ENCODE measurements at places on chromosomes 2 and 18.

GRCh38 chr2:127228102-127228501 is 8.0 kb upstream of the CYP27C1 start:
- no peak for DNase-seq

DNA sequence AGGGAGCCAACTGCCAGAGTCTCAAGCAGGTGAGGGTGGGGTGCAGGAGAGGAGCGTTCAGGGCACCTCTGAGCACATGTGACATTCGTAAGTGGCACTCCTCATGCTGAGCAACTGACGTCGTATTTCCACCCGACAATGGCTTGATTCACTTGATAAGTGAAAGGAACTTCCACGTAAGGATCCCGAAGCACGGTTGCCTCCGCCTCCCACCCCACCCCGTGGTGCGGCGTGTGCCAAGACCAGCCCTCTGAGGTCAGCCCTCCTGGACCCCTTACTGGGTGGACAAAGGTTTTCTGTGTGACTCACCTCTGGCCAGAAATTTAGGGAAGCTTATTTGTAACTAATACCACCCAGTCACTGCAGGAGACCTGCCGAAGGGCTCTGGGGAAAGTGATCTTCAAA is 59.9 kb downstream of the AGAP1 start:
- no peak for DNase-seq

GRCh38 chr2:219665926-219666325 is 38.5 kb downstream of the SLC4A3 start:
- no peak for DNase-seq

GRCh38 chr18:77222464-77222863 is 27.2 kb upstream of the GALR1 start:
- no peak for DNase-seq

- DNase-seq = no peak
Observed at GRCh38 chr2:234158812-234159211, 108.3 kb downstream of the SPP2 start.

DNA sequence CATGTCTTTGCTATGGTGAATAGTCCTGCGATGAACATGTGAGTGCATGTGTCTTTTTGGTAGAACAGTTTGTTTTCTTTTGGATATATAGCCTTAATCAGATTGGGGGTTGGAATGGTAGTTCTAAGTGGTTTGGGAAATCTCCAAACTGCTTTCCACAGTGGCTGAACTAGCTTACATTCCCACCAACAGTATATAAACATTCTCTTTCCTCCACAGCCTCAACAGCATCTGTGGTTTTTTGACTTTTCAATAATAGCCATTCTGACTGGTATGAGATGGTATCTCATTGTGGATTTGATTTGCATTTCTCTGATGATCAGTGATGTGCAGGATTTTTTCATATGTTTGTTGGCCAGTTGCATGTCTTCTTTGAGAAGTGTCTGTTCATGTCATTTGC is 112.2 kb upstream of the SESTD1 start:
- no peak for DNase-seq

GRCh38 chr18:47964053-47964452 is 33.6 kb upstream of the SMAD2 start:
- no peak for DNase-seq

DNA sequence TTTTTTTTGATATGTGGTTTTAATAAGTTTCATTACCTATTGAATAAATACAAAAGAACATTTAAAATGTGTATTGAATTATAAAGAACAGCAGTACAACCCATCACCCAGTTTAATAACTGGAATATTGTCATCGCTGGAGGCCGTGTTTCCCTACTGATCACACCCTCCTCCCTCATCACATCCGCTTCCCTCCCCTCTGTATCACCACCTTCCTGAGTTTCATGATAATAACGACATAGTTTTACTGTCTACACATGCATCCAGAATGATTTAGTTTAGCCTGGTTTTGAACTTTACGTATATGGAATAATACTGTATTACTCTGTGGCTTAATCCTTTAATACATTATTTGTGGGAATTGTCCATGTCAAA is 2.1 kb downstream of the SERPINB8 start:
- no peak for DNase-seq

- DNase-seq = no peak
Observed at GRCh38 chr2:127891811-127892210, 6.1 kb upstream of the AMMECR1L start.

GRCh38 chr2:171735991-171736710 is 48.9 kb downstream of the DYNC1I2 start:
- DNase-seq = no peak

DNA sequence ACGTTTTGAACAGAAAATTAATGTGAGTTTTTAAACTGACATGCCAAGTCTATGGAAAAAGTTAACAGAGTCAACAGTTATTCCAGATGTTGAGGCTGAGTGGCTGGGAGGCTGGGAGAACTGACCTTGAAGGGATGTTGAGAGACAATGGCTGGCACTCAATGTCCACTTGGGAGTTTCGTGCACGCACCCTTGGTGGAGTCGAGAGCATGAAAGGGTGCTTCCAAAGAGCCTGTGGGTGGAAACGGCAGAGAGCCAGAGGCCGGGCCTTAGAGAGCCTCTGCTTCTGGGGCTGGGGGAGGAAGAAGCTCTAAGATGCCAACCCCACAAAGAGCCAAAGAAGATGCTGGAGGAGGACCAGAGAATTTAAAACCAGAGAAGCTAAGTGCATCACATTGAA is 63.4 kb upstream of the L3MBTL4 start:
- DNase-seq = no peak

DNA sequence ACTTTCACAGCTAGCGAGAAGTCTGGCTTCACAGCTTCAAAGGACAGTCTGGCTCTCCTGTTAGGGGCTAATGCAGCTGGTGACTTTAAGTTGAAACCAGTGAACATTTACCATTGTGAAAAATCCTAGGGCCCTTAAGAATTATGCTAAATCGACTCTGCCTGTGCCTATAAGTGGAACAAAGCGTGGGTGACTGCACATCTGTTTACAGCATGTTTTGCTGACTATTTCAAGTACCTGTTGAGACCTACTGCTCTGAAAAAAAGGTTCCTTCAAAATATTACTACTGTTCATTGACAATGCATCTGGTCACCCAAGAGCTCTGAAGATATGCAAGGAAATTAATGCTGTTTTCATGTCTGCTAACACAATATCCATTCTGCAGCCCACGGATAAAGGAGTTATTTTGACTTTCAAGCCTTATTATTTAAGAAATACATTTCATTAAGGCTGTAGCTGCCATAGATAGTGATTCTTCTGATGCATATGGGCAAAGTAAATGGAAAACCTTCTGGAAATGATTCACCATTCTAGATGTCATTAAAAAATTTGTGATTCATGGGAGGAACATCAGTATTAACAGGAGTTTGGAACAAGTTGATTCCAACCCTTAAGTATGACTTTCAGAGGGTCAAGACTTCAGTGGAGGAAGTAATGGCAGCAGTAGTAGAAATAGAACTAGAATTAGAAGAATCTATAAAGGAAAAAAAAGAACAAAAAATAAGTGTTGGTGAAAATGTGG is 48.9 kb downstream of the POLR1A start:
- DNase-seq = no peak

GRCh38 chr2:101793277-101793969 is 95.9 kb downstream of the MAP4K4 start:
- no peak for DNase-seq

GRCh38 chr2:197216361-197216979 is 94.1 kb downstream of the ANKRD44 start:
- no peak for DNase-seq

GRCh38 chr2:74497777-74498499 is 1.5 kb downstream of the LBX2 start:
- no peak for DNase-seq

DNA sequence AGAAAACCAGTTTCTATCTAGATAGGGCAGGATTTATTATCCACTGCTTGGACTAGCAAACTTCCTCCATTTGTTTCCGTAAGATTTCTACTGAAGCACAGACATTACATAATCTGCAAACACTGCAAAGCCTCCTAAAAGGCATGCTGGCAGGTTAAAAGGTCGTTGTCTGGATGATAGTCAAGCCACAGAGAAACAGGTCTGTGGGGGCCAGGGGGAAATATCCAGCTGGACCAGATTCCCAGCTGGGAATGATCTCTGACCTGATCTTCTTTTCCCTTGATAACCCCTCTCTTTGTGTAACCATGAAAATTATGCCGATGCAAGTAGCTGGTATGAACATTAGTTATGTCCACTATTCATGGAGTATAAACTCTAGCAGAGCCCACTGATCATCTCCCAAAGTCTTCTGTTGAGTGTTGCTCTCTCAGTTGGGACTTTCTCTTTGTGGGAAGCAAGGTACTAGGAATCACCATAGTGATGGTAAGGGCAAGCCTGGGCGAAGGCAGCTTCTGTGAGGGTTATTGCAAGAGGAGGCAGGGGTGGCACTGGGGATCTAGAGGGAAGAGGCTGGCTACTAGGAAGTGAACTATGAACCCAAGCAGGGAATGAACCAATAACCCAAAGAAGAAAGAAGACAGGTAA is 61.3 kb downstream of the GDF7 start:
- no peak for DNase-seq

- peak; percentile 55 for DNase-seq
Observed at GRCh38 chr2:240963065-240963867, 35.2 kb upstream of the SNED1 start.

DNA sequence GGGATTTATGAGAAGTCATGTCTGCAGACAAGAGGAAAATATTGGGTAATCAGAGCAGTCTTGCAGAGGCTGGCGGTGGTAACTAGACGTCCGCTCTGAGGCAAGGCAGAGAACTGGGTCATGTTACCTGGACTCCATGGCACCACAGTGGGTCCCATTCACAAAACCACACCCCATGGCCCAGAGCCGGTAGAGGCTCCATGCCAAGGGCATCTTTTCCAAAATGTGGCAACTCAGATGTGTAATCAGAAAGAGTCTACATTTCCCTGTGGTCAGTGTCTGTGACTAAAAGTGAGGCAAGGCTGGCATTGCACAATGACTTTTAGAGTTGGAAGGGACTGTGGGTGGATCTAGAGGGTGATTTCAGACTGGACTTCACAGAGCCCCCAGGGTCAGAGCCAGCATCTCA is 113.1 kb downstream of the MREG start:
- DNase-seq = peak; percentile 84

GRCh38 chr2:8984855-8985254 is 18.6 kb downstream of the MBOAT2 start:
- DNase-seq = no peak

DNA sequence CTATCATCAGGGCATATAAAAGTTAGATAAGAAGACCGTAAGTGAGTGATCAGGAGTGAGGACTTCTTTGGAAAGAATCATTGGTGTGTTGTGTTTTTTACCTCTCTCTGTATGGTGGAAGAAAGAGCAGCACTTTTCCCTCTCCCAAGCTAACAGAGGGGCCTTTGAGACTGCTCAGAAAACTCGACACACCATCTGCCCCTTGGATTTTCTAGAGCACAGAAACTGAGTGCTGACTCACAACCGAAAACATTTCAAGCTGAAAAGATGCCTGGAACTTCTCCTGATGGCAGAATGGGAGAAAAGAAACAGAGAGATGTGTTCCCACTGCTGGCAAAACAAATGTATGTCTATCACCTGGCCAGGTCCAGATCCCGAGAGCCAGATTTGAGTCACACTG is 156.6 kb downstream of the DNAH7 start:
- DNase-seq = no peak

DNA sequence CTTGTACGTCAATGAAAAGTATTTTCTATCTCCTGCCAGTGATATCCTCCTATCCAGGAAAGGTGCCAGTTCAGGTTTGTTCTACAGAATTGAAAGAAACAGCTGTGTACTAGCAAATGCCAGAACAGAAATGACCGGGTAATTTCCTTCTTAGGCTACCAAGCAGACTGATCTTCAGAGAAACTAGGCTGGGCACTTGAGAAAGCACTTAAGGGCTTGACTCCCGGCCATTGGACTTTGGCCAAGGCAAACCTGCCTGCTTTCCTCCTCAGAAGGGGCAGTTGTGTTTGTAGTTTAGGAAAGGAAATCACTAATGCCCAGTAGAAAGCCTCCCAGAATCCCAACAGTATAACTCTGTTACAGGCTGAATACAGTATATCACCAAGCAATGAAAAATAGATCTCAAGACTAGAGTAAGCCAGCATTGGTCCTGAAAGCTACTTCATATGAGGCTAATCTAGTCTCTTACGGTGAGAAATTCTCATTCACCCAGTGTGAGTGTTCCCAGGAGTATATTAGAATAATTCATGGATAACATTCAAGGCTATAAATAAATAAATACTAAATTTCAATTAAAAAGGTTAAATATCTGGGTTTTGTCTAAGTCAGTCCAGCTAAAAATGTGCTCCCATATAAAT is 43.0 kb upstream of the COL5A2 start:
- no peak for DNase-seq

DNA sequence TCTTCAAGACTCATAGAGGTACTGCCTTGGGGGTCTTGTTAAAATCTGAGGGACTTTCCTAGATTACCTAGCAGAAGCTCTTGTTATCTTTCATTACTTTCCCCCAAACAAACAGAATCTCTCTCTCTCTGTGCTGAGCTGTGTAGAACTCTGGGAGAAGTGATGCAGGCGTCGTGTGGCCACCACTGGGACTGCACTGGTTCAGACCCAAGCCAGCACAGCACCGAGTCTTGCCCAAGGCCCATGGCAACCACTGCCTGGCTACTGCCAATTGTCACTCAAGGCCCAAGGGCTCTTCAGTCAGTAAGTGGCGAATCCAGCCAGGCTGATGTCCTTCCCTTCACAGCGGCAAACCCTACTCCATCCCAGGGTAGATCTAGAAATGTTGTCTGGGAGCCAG is 28.6 kb downstream of the PPP1R1C start:
- DNase-seq = no peak

DNA sequence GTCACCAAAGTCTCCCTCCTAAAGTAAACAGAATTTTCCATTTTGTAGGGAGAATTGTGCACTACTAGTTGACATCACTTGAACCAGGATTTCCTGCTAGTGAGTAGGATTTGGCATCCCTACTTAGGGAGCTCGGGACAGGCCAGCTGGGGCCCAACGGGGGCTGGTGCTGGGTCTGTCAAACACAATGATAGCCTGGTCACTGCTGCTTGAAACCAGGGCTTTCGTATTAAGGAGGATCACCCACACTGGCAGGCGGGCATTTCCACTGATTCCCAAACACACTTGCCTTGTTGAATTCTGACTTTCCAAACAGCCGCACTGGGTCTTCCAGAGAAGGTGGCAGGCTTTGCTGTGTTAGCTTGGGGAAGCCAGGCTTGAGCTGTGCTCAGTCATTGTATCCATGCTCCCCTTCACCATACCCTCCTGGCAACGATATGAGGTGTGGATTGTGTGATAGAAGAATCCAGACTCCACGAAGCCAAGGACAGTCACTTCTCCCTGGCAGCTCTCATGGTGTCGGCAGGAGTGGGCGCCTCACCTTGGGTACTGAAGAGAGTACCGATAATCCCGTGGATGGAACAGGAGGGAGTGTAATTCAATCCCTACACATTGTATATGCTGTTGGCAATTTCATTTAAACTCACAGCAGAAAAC is 7.5 kb downstream of the GDF7 start:
- DNase-seq = no peak
